ENCODE measurements at places on chromosomes 2 and 18. TPM values are rescaled to one million over a fixed set of nuclear protein-coding genes. Genes with fewer than 3 reads are reported as not detected.

PRR30 gene
- not detected for total RNA-seq

ANKRD62 gene
- total RNA-seq = not detected

EMILIN1 gene
- 1.4 TPM for total RNA-seq

BOLL gene
- not detected for total RNA-seq

TFPI gene
- 693 TPM for total RNA-seq

CPLX4 gene
- not detected for total RNA-seq

FOXI3 gene
- total RNA-seq = not detected

PLGLB2 gene
- 1.5 TPM for total RNA-seq

TCF23 gene
- total RNA-seq = not detected

GAD1 gene
- total RNA-seq = not detected

CYB5A gene
- total RNA-seq = 34.9 TPM

SLC4A3 gene
- total RNA-seq = 0.10 TPM

COBLL1 gene
- 5.2 TPM for total RNA-seq

SOWAHC gene
- total RNA-seq = 6.2 TPM

PIK3C3 gene
- 59.2 TPM for total RNA-seq

ZEB2 gene
- 16.7 TPM for total RNA-seq

C2orf72 gene
- not detected for total RNA-seq

GORASP2 gene
- total RNA-seq = 64.3 TPM

CNTNAP5 gene
- total RNA-seq = not detected
